ENCODE measurements at places on chromosomes 11 and 22.
A peak's percentile ranks its signal among the peaks of the same experiment; 100 is the strongest.

GRCh38 chr11:44899959-44900358 is 50.7 kb downstream of the TP53I11 start:
- DNase-seq = no peak

- DNase-seq = no peak
Measured at GRCh38 chr22:30843245-30843644, 125.3 kb downstream of the MORC2 start.

DNA sequence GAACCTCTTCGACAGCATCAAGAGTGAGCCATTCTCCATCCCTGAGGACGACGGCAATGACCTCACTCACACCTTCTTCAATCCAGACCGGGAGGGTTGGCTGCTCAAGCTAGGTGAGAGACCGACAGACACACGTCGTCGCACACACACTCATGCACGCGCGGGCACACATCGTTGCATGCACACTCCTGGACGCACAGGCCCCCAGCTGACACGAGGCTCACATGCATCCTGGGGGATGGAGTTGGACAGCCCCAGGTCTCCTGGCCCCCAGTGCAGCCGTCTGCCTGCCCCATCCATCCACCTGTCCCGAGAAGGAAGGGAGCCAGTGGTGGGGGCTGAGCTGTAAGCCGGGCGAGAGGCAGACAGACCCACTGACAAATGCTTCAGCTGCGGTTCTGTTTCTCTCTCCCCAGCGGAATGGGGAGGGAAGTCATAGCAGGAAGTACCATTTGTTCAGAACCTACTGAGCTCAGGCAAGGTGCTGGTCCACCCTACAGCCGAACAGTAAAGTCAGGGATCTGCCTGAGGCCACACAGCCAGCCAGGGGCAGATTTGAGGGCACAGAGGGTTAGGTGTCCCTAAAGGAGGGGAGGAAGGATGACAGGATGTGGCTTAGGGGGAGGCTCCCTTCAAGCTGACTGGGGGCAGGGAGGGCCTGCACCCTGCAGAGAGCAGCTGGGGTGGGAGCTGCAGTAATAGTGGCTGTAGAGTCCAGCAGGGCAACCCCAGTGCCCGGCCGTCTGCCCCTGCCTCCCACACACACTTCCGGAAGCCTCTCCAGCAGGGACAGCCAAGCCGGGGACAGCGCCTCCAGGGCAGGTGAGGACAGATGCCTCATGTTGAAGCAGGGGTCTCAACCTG is 27.1 kb downstream of the CYTH4 start:
- DNase-seq = no peak

GRCh38 chr11:11856638-11857037 is 14.9 kb downstream of the USP47 start:
- DNase-seq = no peak

DNA sequence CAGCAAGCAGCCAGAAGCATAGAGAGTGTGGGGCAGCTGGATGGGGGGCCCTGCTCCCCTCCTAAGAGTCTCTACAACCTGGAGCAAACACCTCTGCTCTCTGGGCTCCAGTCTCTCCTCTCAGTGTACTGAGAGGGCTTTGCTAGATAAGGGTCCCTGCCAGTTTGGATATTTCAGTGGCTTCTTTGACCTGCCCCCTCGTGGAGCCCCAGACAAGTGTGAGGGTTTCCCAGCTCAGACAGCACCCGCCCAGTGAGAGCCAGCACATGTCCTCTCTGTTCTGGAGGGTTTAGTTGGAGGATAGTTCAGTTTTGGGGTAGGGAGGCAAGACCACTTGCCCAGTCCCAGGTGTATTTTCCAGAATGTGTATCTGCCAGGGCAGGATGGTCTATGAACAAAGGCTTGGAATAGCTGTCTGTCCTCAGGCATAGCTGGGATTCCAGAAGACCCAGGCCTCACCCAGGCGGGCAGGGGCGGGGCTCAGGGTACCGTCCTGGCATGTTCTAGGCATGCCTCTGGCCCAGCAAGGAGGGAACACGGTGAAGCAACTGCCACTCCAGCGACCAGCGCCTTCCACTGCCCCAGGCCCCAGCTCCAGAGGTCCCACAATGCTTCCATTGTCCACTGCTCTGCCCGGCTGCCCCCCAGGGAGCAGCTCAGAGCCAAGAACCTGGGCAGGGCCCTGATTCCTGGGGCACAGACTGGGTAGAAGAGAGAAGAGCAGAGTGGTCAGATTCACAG is 7.5 kb upstream of the MICALL1 start:
- peak; percentile 78 for DNase-seq

GRCh38 chr22:28907311-28908008 is 24.1 kb downstream of the ZNRF3 start:
- peak; percentile 19 for DNase-seq

DNA sequence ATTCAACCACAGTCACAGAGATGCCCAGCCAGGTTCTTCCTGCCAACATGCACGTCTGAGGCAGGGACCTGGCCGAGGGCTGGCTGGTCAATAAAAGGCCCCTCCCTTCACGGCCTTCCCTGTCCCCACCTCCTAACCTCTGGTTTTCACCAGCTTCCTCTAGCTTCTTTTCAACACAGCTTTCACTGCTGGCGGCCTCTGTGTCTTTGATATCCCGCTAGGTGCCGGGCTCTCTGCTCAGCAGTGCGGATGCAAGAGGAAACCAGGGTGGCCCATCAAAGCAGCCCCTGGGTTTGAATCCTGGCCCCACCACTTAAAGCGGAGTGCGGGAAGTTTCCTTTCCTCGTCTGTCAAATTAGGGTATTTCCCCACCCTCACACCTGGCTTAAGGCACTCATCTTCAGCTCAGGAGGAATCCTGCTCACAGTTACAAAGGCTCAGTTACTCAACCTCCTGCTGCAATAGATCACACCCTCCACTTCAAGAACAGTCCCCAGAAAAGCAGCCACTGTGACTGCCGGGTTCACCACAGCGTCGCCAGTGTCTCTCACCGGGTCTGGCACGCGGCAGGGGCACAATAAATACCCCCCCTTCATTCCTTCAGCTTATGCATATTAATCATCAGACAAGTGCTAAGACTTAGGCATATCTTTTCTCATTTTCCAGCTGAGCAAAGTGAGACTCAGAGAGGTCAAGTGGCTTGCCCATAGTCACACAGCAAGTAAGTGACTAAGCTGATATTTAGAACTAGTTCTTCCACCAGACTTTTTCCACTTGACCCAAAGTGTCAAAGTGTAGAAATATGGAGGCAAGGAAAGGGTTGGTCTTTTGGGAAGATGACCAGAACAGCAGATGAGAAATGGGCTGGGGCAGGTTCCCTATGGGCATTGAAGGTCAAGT is 45.7 kb downstream of the TXN2 start:
- DNase-seq = no peak

DNA sequence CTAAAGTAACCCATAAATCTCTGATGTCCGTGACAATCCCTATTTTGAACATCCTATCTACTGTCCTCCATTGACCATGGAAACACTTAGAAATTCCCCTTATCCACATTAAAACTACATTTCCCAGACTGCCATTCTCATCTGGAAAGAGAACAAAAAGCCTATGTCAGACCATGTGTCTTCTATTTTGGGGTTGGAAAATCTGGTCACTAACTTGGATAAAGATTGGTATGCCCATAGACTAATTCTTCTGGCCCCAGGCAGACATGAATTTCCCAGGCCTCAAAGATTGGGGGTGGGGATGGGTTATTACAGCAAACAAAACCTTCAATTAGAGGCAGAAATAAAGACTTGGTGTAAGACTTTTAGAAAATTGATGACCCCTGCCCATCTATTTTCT is 30.9 kb upstream of the CREB3L1 start:
- DNase-seq = no peak

- peak; percentile 32 for DNase-seq
Measured at GRCh38 chr11:75775056-75775455, 6.5 kb downstream of the DGAT2 start.

GRCh38 chr11:65071907-65072630 is 11.8 kb downstream of the CDCA5 start:
- no peak for DNase-seq

DNA sequence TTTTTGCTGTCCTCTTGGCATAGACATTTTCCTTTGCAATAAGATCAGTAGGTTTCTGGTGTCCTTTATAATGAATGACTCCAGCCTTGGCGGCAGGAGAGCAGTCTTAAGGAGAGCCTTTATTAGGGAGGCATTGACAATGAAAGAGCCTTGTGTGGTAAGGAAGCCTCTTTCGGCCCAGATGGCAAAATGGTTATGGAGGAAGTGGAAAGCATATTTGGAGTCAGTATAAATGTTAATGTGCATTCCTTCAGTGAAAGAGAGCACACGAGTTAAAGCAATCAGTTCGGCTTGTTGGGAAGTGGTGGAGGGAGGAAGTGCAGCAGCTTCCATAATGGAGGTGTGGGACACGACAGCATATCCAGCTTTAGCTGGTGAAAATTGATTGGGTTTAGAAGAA is 18.1 kb upstream of the ANO1 start:
- DNase-seq = no peak

- no peak for DNase-seq
Measured at GRCh38 chr11:16572945-16573344, 165.5 kb upstream of the C11orf58 start.

DNA sequence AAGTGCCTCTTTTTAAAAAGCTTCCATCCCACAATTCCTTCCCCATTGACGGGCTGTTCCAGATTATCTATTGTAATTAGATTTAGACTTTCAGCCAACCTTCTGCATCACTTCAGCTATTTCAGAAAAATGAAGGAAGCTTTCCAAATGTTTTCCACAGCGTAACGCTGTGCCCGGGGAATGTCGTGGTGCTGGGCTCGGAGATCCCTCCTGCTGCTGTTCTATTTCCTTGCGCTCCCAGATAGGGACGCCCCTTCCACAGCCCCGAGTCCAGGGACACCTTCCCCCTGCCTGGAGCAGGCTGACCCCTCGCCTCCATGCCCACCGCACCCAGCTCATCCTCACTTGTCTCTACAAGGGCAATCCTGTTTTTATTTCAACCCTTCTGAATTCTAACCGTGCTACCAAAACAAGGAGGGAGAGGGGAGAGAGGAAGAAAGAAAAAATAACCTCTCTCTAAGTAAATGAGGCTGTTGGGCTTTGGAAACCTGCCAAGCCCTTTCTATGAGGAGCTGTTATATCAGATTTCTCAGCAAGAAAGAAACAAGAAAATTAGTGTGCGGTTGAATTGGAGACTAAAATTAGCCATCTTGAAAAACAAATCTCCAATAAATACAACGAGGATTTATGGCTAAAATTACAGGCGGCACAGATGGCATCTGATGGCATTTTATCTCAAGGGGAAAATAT is 366.9 kb downstream of the BRD1 start:
- no peak for DNase-seq

DNA sequence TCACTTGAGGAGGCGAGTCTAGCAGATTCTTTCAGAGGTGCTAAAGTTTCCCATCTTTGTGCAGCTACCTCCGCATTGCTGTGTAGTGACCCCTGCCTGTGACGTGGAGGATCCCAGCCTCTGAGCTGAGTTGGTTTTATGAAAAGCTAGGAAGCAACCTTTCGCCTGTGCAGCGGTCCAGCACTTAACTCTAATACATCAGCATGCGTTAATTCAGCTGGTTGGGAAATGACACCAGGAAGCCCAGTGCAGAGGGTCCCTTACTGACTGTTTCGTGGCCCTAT is 8.9 kb upstream of the SAMM50 start:
- no peak for DNase-seq

GRCh38 chr11:43979571-43980219 is 37.3 kb downstream of the C11orf96 start:
- DNase-seq = no peak

DNA sequence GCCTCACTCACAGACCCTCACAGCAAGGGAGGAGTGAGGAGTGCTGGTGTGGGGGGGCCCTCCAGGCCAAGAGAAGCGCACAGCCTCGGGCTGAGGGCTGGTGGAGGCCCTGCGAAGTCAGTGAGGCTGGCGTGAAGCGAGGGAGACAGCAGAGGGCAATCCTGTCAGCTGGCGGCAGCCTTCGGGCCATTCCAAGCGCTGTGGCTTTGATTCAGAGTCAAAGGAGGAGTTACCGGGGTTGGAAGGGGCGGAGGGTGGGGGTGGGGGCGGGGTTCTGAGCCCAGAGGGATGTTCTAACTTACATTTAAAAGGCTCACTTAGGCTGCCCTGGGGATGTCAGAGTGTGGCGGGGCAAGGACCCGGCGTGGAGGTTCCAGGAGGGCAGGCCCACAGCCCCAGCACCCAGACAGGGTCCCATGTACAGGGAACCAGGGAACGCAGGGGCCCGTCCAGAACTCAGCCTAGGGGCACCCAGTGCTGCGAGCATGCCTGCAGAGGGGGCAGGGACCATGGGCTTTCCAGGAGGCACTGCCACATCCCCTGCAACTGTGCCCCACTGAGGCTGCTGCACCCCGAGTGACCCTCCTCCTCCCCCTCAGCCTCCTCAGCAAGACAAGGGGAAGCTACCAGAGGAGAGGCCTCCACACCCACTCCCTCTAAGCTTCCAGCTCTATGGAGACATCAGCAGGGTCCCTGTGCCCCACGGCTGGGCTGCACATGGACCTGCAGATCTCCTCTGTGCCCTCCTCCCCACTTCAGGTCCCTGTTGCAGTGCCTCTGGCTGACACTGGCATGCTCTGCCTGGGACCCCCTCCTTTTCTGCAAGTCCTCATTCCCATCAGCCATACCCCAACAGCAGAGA is 39.7 kb upstream of the TTLL12 start:
- DNase-seq = no peak

GRCh38 chr11:110026858-110027626 is 66.2 kb upstream of the ZC3H12C start:
- no peak for DNase-seq

DNA sequence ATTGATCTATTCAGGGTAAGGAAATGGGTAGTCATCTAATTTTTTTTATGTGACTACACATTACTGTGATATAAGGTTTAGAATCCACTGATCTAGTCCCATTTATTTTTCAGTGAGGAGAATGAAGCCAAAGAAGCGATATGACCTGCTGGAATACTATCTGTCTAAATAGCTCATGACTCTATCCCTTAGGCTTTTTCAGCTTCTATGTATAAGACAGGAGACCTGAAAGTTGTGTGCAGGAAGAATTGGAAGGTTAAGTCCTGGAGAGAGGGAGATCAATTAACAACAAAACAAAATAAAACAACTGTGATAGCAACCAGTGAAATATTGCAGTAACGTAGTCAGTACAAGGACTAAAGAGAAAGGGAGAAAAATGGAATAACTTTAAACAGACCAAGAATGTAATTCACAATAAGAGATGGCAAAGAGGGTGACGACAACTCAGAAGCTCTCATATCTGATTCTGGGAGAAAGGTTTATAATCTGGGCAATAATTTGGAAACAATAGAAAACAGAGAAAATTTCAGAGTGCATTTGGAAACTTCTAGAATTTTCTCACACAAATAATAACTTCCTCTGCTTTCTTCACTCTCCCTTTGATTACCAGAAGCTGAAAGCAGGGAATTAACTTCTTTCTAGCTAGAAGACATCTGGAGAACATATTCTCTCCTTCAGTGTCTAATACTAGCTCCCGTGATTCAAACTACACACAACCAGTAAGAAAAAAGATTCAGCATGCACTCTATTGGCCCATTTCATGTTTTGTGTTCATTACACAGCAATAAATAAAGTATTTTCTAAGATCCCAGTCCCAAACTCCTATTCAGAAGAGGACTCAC is 19.2 kb upstream of the CASP12 start:
- no peak for DNase-seq

GRCh38 chr11:69369945-69370344 is 76.0 kb downstream of the MYEOV start:
- no peak for DNase-seq

GRCh38 chr11:77144857-77145428 is 16.9 kb downstream of the MYO7A start:
- no peak for DNase-seq

- DNase-seq = no peak
Measured at GRCh38 chr22:39979048-39979447, 15.7 kb upstream of the FAM83F start.
